ENCODE measurements at places on chromosomes 7 and 10.

GRCh38 chr7:134367956-134368749, 51.4 kb upstream of the SLC35B4 start:
- DNase-seq: no peak

GRCh38 chr10:127496035-127496434, 53.1 kb upstream of the NPS start:
- no peak for DNase-seq

DNA sequence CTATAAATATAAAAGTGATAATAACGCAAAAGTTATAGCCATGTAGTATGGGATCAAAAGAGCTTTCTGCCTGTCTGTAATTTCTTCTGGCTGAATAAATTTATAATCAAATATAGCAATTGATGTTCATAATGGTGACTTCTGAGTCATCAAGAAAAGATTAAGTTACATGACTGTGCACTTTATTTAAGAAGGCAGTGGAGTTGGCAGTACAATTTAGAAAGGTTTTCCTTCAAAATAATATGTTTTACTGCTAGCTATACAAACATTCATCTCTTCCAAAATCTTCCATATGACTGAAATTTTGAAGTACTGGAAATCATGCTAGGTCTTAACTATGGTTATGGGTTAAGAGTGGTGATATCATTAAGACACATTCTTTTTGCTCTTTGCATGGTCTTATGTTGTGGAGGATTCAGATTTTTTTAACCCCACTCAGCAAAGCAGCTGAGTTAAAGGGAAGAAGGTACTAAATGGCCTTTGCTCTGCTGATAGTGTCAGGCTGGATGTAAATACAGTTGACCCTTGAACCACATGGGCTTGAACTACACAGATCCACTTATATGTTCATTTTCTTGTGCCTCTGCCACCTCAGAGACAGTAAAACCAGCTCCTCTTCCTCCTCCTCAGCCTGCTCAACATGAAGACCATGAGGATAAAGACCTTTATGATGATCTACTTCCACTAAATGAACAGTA, 323.6 kb downstream of the BBS9 start:
- no peak for DNase-seq

GRCh38 chr7:13933536-13933935, 55.9 kb downstream of the ETV1 start:
- DNase-seq: no peak

- DNase-seq: no peak
These were observed 92.9 kb downstream of the CPED1 start for GRCh38 chr7:121081327-121081936.

GRCh38 chr10:127600479-127600878, 51.4 kb downstream of the NPS start:
- no peak for DNase-seq

DNA sequence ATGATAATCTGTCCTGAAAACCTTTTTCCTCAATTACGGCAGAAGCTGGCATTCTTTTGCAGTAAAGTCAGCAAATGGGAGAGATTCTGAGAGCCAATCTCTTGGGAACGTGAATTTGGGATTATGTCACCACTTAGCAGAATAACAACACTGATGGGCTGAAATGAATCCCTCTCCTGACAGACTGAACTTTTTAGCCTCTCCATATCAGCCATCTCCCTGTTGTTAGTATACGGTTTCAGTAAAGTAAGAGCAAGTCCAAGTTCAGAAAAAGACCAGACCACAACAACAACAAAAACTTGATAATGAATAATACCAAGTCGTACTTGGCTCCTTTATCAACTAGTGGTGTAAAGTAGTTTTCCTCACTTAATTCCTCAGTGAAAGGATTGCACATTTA, 1048.8 kb downstream of the GATA3 start:
- no peak for DNase-seq

DNA sequence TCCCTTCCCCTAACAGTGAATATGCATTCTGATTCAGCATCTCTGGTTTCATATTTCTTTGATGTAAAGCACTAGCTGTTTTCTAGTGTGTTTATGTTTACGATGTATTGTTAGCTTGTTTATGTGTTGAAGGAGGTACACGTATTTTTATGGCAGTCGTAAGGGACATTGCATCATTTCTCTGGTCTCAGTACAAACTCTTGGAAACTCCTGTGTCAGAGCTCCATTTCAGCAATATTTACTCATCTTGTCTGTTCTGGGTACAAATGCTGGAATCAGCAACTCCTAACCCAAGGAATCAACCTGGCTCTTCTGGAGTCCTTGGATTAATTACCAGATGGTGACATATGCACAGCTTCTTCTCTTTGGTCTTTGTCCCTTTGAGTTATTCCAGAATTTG, 270.0 kb upstream of the PLXDC2 start:
- no peak for DNase-seq

- no peak for DNase-seq
These were observed 134.3 kb downstream of the CUX1 start for GRCh38 chr7:101951757-101952156.

GRCh38 chr10:114626841-114627240, 31.2 kb downstream of the ABLIM1 start:
- no peak for DNase-seq

- DNase-seq: no peak
These were observed 208.5 kb downstream of the CCDC3 start for GRCh38 chr10:12792889-12793556.

Measured in stimulated activated naive CD8-positive, alpha-beta T cell treated with anti-CD3 and anti-CD28 coated beads, Interleukin-15, amount 100 ng/mL, for 72 hours (primary cell).